Brain (organoid and tissue), 16 donors: ENCODE measurements at places on chromosomes 2 and 18.

DNA sequence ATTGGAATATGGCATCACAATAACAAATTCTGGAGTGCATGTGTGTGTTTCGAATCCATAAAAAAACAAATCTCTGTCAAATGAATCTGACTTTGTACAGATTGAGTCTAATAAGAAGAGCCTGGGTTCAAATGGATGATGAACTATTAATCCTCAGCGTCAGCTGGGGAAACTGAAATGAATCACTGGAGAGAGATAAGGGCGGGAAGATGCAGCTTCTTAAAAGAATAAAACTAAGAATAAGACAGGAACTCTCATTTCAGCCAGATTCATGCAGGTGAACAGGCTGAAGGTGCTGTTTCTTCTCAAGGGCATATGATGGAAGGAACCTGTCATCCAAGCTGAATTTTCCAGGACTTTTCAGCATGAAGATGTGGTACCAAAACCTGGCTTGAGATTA lies 202.6 kb upstream of the TRIB2 start:
- DNase-seq: no peak

GRCh38 chr18:46152436-46152807 lies 48.2 kb downstream of the HAUS1 start:
- DNase-seq: no peak

DNA sequence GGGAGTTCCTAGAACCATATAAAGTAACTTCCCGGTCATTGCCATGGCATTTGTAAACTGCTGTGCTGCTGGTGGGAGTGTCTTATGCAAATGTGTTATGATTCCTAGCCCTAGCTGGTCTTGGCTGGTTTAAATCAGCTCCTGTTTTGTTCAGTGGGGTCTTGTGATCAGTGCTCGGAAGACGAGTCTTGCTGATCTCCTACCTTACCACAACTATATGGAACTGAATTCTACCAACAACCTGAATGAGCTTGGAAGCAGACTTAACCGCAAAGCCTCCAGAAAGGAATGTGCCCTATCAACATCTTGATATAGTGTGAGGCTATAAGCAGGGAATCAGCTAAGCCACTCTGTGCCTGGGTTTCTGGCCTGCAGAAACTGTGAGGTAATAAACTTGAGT lies 33.5 kb downstream of the POLE4 start:
- no peak for DNase-seq

GRCh38 chr2:23654756-23655155 lies 269.8 kb downstream of the KLHL29 start:
- no peak for DNase-seq

DNA sequence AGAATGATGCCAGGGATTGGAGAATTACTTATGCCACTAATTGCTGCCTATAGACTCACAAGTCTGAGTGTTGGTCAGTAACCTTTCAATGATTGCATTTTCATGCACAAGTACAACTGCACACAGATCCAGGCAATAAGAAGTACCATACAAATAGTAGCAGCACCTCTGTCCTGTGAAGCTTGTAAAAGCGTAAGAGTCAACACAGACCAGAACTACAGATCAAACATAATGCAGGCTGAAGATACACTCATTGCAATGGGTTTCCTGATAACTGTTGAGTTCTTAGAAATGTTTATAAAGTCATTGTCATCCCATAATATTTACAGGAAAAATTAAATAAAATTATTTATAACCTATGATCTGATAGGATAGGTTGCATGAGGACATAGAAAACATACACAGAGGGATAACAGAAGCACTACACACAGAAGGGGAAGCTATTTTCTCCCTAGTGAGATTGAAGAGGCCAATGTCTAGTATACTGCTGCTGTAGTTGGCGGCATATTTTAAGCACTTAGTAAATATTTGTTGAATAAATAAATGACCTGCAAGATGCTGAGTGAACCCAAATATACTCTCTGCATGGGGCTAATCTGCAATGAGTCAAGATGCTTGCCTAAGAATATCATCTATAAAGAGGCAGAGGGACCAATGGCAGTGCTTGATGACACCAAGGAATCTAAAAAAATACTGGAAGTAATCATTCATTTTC lies 5.7 kb upstream of the PIK3C3 start:
- no peak for DNase-seq

GRCh38 chr2:1721706-1722646 lies 22.3 kb downstream of the PXDN start:
- DNase-seq: peak; percentile 78

GRCh38 chr2:207163053-207163755 lies 2.5 kb downstream of the KLF7 start:
- DNase-seq: peak; percentile 53

DNA sequence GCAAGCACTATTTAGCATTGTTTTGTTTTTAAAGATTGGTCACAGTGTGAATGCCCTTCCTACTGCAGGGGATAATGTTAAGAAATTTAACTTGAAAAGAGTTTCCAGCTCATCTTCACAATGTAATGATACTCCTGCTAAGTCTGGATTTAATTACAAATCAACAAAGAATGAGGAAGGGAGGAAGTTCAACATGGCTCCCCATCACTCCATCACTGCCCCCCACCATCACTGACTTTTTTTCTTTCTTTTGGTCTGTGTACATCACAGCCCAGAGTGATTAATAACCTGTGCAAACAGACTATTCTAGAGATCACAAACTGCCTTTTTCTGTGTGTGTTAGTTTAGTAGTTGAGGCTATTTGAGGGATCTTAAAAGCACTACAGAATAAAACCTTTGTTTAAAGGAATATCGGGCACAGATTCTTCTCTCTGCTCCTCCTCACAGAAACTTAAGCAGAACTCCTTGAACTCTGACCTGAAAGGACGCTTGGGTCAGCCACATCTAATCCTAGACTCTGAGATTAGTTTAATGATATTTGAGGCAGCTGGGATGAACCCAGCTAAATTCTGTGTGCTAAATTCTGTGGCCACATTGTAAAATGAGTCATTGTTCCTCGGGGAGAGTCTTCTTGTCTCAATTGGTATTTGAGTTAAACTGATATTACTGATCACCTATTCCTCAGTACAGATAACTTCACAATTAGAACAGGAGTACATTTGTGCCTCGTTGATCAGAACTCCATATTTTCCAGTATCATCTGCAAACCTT lies 47.8 kb downstream of the SATB2 start:
- DNase-seq: no peak

DNA sequence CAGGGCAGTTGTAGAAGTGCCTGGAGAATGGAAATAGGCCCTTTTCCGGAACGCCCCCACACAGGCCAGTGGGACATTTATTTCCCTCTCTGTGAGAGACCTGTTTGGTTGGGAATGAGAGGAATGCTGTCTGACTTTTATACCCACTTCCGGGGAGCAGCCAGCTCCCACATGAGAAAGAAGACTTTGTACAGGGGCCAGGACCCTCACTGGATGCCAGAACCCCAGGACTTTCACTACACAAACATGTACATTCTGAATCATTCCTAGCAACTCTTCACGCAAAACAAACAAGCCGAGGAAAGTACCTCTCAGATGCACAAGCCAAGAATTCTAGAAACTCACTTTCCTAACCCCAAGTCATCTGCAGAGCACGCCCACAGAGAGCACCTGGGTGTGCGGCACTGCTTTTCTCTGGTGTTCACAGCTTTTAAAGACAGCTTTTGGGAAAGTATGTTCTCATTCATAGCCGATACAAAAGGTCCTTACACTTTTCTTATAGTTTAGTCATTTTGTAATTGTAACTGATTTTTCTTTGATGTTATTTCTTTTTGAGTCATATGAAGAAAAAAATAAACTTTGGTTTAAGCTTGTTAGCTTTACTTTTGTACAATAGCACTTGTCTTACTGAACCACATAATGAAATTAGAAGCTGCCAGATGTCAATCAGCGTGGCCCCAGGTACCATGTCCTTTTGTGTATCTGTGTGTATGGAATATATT lies 856.1 kb upstream of the ID2 start:
- no peak for DNase-seq

DNA sequence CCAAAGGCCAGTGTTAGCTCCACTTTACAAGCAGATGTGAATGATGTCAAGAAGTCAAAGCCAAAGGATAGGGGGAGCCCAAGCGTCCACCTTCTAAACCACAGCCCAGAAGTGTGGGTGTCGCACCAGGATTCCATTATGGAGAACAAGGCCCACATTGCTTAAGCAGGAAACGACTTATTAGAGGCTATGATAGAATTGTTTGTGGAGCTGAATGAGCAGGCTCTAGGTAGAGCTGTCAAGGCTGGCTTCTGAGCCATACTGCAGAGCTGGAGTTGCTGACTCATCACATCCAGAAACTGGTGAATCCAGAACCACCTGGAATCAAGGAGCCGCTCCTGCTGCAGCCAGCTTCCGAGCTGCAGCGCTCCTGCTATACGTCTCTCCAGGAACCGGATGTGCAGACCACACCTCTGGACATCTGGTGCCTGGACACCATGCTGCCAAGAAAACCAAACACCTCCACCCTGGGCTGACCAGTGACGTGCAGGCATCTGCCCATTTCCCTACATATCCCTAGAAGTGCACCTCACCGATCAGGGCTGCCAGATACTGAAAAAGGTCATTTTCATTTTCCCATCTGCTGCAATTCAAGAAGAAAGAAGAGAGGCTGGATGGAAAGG lies 6.2 kb upstream of the TWIST2 start:
- no peak for DNase-seq

DNA sequence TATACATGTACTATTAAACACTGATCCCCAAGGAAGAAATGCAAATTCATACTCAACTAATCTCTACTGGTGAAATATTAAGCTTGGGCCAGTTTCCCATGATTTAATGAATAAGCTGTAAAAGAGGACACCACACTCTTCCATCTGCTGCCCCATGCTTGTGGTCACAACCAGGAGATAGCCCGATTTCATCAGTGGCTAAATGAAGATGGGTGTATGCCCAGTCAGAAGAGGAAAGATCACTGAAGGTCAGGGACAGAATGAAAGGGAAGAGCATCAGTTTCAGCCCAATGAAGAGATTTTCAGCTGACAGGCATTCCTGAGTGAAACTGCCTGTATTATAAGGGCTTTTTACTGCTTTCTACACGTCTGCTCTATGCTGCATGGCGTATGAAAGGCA lies 103.5 kb downstream of the KCNS3 start:
- DNase-seq: no peak

- no peak for DNase-seq
Measured at GRCh38 chr2:68237976-68238580, 14.3 kb downstream of the PPP3R1 start.

DNA sequence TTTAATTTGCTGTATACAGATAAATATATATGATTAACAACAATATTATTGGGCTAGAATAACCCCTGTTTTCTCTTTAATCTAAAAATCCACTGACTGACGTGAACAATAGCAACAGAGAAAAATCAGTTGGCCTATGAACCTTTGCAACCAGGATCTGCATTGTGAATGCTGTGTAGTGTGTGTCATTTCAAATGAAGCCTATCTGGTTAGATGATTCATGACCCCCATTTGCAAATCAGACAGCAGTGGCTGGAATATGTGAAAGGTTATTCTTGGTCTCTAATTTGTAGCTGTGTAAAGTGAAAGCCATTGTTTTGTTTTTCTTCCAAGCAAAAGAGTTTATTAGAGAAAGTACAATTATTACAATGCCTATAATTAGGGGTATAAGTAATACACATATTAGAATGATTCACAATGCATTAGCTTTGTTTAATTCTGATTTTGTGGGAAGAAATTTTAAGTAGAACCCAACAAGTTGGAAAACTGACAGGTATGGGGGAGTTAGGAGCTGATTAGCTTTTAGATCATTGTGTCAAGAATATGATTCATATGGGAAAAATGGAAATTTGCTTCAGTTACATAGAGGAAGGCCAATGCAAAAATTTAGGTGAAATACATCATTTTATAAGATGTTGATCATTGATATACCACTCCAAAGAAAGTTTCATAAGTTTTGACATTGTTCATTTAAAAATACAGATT lies 1362.2 kb upstream of the TMEFF2 start:
- no peak for DNase-seq

- DNase-seq: no peak
Measured at GRCh38 chr2:54416166-54416813, 39.8 kb upstream of the SPTBN1 start.

DNA sequence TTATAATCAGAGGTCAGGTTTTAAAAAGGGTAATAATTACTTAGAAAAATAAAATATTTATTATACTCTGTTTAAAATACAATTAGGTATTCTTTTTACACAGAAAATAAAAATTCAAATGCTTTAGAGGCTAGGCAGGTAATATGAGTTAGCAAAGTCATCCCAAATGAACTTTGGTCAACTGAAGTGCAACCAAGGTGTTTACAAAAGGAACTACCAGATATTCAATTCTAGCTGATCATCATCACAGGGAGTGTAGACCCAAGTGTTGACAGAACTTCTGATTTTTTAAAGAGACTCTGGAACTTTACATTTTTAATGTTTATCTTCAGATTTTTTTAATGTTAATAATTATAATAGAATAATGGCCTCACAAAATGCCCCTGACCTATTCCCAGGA lies 59.3 kb upstream of the COL5A2 start:
- DNase-seq: no peak

- DNase-seq: no peak
Measured at GRCh38 chr18:27411911-27412310, 226.8 kb upstream of the CHST9 start.

DNA sequence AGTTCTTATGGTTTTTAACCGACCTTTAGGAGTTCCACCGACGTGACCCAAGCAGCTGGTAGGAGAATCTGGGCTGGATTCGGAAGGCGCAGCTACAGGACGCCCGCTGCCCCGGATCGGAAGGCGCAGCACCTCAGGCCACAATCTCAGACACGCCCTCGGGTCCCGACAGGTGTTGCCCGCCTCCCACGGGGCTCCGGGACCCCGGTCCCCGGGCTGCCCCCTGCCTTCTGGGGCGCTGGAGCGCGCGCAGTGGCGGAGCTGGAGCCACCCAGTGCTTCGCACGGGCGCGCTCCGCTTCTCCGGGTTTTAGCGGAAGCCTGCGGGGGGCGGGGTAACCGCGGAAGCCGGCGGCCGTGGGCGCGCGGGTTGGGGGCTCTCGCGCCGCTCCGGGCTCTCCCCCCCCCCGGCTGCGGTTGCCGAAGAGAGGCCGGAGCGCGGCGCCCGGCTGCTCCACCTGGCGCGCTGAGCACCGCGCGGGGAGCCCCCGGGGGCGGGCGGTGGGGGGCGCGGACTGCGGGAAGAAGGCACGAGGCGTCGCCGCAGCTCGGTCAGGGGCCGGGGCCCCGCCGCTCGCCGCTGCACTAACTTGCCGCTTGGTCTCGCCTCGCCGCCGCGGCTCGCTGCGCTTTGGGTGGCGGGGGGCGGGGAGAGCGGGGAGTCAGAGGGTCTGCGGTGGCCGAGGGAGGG lies 718.8 kb downstream of the DPP10 start:
- peak; percentile 94 for DNase-seq

DNA sequence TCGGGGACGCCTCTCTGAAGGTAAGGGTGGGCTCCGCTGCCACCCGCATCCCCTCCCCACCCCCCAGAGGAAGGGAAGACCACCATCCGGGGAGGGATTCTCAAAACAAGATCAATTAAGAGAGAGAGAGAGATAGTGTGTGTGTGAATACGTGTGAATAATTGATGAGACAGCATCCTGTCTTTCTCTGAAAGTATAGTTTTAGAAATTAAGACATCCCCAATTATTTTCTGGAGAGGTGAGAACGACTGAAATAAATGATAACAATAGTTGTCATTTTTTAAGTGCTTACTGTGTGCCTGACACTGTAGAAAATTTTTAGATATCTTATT lies 751 bp downstream of the IL18R1 start:
- no peak for DNase-seq
